ENCODE measurements at places on chromosomes 3 and 15.

GRCh38 chr3:188197388-188197847 lies 43.5 kb downstream of the LPP start:
- DNase-seq, result no peak

- DNase-seq, result no peak
Observed at GRCh38 chr15:79878078-79878705, 18.6 kb downstream of the MTHFS start.

DNA sequence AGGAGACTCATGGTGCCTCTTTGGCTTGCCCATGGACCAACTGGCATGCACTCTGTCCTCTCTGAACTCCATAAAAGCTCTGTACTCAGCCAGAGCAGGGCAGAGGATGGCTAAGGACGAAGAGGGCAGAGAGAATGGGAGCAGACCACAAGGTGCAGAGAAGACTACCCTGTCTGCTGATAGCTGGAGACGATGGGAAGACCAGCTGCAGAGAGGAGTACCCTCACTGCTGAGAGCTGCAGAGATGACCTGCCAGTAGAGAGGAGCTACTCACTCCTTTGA lies 65.0 kb downstream of the THBS1 start:
- no peak for DNase-seq

GRCh38 chr3:73072634-73073033 lies 11.2 kb downstream of the EBLN2 start:
- no peak for DNase-seq

- no peak for DNase-seq
Observed at GRCh38 chr3:87436781-87437543, 160.6 kb upstream of the POU1F1 start.

GRCh38 chr3:112086076-112086854 lies at the start of gene C3orf52:
C3orf52 (plus strand) TSS chr3:112086389; CDS start chr3:112086408, 19 bp downstream.
- DNase-seq, result peak; percentile 11

GRCh38 chr15:64462492-64462891 lies 2.1 kb downstream of the ZNF609 start:
- DNase-seq, result no peak

GRCh38 chr3:58743296-58743695 lies 76.7 kb upstream of the FAM3D start:
- DNase-seq, result no peak

GRCh38 chr3:78112291-78113010 lies 1072.6 kb downstream of the ROBO2 start:
- DNase-seq, result no peak

GRCh38 chr15:65411465-65412071 lies 11.2 kb downstream of the IGDCC4 start:
- DNase-seq, result no peak

- no peak for DNase-seq
Observed at GRCh38 chr3:163671201-163671600, 1407.1 kb downstream of the SI start.

DNA sequence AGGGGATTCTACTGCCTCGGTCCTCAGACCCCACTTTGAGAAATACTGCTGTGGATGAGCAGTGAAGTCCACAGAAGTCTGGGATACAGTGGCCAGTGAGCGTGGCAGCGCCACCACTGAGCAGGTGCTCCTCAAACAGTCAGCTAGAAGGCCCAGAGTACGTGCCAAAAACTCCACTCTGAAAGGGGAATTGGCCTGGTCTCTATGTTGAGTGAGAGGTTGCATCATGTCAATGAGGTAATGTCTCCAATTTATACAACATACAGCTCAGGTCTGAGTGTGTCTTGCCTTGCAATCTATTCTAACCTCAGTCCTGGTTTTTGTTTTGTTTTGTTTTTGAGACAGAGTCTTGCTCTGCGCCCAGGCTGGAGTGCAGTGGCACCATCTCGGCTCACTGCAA lies 53.3 kb upstream of the ETV5 start:
- DNase-seq, result no peak

- DNase-seq, result no peak
Observed at GRCh38 chr3:157782236-157782635, 279.0 kb upstream of the VEPH1 start.

DNA sequence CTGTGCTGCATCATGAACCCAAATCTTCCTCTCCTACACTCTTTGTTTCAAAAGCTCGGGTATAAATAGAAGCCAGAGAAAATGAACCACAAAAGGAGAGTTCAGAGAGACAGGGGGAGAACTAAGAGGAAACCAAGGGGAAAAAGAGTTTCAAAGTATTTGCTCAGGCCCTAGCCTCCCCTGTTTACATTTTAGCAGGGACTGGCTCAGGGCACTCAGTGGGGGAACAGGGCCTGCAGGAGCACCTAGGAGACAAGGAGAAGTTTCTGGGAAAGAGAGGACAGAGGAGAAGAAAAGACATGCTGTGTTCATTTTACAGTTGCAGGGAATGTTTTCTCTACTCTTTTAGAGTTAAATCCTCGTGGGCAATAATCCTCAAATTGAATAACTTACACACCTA lies 8.5 kb upstream of the IL17RD start:
- no peak for DNase-seq

- DNase-seq, result no peak
Observed at GRCh38 chr3:81951636-81952035, 190.2 kb upstream of the GBE1 start.

- no peak for DNase-seq
Observed at GRCh38 chr3:147615035-147615434, 205.9 kb downstream of the ZIC1 start.

- DNase-seq, result no peak
Observed at GRCh38 chr15:49706805-49707204, 86.0 kb downstream of the DTWD1 start.

DNA sequence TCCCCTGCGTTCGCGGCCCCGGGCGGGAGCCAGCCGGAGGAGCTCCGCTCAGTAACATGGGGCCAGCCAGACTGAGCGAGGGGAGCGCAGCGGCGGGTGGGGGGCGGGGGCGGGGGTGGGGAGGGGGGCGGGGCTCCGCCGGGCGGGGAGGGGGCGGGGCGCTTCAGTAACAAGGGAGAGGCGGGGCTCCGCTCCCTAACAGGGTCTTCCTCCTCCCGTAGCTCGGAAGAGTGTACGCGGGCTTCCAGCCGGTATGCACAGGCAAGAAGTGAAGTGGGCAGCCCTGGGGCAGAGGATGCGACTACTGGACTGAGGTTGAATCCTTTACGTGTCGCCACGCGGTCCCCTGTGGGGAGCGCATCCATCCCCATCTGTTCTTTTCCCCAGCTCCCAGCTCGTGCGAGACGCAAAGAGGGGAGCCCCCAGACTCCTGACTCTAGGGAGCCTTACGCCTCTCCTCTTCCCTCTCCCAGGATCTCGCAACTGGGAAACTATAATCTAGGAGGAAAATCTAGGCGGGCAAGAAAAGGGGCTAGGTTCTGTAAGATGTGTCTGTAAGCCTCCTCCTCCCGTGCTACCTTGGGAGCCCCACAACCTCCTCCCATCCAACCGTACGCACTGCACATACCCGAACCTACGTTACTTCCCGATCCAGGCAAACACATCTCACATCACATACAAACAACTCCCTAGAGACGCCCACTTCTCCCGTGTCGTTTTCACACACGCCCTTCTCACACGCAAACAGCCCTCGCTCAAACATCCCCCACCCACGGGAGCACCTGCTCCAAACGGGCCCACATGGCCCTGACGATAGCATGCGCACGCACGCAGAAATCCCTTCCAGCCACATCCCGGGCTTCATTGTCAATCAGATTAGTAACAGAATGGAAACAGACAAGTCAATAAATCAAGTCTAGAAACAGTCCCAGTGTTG lies at the start of gene SHF:
TSS of gene SHF (minus strand) at position 73 of the 937 bp plus-strand sequence. CDS start at position 58, 15 bp downstream.
- peak; percentile 65 for DNase-seq

DNA sequence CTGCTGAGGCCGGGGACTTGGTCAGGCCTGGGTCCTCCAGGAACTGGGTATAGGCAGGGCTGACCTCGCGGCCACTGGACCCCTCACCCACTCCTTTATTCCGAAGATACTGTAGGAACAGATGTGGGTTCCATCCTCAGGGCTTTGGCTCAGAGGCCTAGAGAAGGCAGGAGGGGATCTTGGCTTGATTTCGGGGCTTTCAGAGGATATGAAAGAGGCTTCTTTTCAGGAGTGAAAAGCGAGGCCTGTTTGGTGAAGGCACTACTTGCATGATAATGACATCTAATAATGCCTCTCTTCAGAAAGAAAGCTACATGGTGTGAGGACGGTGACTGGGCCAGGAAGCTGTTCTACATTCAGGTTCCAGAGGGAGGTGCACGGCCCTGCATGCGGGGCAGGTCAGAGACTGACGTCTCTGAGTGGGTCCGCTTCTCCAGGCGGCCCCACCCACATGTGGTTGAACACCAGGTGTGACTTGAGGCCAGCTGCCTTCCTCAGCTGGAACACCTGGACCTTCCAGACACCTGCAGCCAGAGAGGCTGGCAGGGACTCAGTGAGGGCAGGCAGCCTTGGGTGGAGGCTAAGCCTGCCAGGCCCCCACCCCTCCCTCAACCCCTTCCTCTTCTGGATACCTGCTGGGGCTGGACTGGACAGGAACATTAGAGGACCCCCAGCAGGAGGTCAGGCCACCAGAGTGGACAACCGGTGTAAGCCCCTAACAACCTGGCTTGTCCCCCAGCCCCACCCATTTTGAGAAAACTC lies 31.1 kb upstream of the HHATL start:
- peak; percentile 96 for DNase-seq

DNA sequence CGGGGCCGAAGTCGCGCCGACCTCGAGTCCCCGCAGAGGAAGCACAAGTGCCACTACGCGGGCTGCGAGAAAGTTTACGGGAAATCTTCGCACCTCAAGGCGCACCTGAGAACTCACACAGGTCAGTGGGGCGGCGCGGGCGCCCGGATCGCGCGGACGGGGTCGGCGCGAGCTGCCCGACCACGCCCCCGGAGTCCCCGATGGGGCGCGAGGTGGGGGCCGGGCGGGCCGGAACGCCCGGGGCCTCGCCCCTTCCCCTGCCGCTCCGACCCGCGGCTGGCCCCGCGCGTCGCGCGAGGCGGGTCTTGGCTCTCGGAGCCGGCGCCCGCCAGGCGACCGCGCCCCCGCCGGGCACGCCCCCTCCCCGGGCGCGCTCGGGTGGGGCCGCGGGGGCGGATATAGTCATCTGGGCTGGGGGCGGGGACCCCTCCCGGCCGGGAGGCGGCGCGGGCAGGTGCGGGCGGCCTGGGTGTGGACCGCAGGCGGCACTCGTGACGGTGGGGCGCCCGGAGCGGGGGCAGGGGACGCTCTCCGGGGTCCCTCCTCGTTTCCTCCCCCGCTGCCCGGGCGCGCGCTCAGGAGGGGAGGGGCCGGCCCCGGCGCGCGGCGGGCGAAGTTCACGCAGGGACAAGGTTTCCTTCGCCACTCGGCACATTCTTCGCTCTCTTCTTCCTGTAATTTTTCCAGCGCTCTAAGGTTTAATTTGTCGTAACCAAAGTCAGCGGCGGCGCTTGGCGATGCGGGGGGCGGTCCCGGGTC lies 1.2 kb downstream of the KLF13 start:
- DNase-seq, result peak; percentile 66

DNA sequence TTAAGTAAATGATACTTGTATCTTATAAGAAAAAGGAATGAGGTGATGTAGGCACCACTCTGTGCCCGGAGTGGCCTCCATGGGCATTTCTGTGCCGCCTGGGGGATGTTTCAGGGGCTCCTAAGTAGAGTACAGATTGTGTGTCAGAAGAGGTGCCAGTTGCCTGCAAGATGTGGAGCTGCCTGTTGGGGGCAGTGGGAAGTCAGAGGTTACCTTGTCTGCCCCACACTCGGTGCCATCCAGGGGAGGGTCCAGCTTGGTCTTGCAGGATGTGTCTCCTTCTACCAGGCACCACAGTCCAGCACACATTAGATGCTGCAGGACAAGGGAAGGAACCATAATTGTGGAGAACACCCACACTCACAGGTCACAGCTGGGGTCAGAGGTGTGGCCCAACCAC lies 208.8 kb downstream of the ADAMTS17 start:
- DNase-seq, result no peak

GRCh38 chr3:63477494-63478129 lies 174.9 kb upstream of the SNTN start:
- DNase-seq, result no peak

DNA sequence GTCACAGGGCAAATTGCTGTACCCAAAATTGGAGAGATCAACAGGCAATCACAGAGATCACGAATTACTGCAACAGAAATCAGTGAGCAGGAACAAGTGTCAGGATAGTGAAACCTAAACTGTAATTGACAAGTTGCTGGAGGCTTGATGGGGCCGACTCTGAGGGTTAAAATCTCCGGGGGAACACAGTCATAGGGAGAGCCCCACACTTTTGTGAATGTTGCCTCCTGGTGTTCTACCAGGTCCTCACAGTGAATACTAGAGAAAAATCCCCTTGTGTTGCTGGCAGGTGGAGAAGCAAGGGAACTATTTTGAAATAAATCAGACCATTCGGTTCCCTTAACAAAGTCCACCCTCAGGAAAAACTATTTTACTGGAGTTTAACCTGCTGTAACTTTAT lies 697.5 kb upstream of the CBLB start:
- no peak for DNase-seq

DNA sequence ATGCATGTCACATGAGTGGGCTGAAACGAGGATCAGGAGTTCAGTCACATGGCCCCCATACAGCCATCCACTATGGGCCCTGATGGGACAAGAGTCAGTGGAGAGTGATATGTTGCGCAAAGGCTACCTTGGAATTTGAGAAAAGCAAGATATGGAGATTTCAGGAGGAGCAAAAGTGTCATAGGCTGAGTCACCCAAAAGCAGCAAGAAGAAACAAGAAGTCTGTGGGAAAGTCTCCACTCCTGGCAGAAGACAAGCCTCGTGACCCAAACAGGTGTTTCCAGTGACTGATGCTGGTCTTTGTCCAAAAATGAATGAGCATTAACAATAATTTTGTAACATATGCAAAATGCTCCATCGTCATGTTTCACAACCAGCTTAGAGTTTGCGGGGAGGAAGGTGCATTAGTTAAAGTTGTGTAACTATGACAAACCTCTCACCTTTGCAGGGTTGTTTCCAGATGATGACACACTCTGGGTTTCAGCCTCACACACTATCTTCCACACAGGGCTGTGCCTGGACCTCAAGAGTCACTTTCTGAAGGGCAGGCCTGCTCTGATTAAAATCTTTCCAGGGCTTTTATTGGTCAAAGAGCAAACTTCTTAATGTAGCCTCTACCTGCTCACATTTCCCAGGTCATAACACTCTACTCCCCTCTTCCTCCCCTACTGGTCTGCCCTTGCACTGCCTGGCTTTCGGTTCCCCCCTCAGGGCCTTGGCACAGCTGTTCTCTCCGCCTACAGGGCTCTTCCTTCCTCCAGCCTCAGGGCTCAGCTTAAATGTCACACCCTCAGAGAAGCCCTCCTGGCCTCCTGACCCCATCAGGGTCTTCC lies 3.9 kb upstream of the DNASE1L3 start:
- DNase-seq, result no peak

GRCh38 chr3:45967724-45968123 lies 24.5 kb downstream of the CXCR6 start:
- no peak for DNase-seq
